Upper lobe of right lung (tissue), 1 donor: ENCODE measurements at places on chromosomes 12 and 14.

- no peak for DNase-seq
These were observed 33.4 kb upstream of the HSPB8 start for GRCh38 chr12:119145367-119145766.

DNA sequence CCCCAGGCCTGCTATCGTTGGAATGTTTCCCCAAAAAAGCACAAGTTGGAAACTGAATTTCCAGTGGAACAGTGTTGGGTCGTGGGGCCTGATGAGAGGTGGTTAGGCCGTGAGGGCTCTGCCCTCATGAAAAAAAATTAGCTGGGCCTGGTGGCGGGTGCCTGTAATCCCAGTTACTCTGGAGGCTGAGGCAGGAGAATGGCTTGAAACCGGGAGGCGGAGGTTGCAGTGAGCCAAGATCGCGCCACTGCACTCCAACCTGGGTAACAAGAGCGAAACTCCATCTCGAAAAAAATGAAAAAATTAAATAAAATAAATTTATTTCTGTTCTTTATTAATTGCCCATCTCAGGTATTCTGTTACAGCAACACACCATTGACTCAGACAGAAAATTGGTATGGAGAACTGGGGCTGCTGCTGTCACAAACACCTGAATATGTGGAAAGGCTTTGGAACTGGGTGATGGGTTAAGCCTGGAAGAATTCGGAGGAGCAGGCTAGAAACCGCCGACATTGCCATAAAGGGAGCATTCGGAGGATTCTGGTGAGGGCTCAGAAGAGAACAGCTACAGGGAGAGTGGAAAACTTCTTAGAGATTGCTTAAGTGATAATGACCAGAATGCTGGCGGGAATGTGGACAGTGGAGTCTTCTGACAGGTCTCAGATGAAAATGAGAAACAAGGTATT, 17.1 kb upstream of the RCOR1 start:
- DNase-seq: no peak

GRCh38 chr14:104081951-104082464, 3.5 kb upstream of the ASPG start:
- DNase-seq: no peak

DNA sequence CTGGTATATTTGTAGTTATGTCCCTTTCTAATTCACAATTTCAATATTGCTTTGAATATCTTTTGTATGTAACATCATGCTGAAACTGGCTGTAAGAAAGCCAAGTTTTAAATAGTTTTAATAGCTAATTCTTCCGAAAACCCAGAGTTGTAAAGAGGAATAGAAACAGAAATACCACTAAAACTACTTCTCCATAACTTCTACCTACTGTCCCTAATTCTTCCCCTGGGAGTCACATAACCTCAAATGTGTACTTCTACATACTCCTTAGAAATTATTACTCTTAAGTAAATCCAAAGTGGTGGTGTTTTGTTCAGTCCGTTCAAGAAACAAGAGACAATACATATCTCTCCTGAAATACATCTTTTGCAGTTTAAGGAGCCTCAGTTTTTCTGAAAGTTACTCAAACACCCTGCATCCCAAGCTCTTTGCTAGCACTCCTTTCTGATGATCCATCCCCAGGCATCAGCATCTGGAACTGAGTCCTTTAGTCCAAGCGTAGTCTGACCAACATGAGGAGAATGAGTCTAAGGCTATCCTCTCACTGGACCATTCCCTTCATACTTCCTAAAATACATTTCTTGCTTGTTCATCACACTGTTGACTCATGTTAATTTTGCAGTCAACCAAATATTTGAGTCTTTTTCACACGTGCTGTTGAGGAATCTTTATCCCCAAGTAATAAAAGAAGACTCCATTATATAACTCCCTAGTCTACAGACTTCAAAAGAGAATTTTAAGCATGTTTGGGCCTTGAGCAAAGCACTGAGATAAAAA, 214.3 kb upstream of the NUDT4 start:
- DNase-seq: no peak

GRCh38 chr12:64877363-64878004, 53.0 kb downstream of the TBC1D30 start:
- DNase-seq: no peak

DNA sequence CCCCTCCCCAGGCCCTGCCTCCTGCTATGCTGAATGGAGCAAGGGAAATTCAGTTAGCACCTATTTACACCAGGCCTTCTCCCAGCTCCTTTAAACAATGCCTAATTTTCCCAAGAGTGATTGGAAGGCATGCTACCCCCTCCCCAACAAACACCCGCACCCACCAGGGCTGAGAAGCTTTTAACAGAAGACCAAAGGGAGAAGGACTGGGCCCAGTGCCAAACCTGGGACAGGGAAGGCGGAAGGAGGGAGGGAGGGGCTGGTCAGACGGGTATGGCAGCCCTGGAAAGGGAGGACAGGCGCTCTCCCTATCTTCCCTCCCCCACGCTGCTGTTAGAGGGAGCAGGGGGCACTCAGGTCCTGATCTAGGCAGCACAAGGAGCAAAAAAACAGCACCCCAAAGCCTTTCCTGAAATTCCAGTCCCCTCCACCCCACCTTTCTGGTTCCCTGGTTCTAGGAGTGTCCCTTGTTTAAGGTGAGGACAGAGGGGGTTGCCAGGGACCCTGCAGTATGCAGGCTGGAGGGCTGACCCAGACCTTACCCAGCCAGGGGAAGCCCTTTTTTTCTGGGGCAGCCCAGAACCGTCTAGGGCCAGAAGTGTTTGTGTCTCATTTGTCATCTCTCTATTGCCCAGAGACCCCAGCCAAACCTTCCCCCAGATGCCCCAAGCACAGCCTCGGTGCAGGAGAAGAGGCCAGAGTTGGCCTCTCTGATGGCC, 2.4 kb upstream of the KRT8 start:
- peak; percentile 85 for DNase-seq

- no peak for DNase-seq
These were observed 117.2 kb upstream of the PMCH start for GRCh38 chr12:102314821-102315220.

DNA sequence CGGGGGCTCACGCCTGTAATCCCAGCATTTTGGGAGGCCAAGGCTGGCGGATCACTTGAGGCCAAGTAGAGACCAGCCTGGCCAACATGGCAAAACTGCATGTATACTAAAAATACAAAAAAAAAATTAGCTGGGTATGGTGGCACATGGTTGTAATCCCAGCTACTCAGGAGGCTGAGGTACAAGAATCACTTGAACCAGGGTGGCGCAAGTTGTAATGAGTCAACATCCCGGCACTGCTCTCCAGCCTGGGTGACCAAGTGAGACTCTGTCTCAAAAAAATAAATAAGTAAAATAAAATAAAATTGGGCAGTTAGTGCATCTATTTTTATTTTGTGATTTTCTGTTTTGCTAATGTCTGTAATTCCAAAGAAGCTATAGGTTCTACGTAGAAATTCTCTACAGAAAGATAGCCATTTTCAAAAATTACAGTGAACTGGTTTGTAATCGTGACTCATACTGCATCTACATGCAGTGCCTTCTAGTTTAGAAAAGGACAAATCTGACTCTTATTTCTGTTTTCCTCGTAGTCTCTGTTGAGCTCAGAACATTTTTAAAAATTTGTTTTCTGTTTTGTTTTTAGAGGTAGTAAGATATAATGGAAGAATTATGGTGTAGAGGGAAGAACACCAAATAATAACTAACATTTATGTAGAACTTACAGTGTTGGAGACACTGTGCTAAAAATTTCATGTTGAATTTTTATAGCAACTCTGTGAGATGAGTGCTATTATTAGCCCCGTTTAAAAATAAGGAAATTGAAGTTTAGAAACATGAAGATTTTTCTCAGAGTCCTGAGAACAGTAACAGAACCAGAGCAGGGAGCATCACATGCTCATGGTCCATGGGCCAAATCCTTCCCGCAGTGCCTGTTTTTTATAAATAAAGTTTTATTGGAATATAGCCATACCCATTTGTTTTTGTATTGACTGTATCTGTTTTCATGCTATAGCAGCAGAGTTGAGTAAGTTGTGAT, 201.2 kb downstream of the SYNE2 start:
- DNase-seq: no peak

GRCh38 chr14:103512701-103513611, 9.7 kb downstream of the CKB start:
- DNase-seq: peak; percentile 88

- DNase-seq: no peak
These were observed 208.6 kb upstream of the CDKN3 start for GRCh38 chr14:54188064-54188666.

- no peak for DNase-seq
These were observed 36.6 kb downstream of the DHX37 start for GRCh38 chr12:124952295-124952694.

DNA sequence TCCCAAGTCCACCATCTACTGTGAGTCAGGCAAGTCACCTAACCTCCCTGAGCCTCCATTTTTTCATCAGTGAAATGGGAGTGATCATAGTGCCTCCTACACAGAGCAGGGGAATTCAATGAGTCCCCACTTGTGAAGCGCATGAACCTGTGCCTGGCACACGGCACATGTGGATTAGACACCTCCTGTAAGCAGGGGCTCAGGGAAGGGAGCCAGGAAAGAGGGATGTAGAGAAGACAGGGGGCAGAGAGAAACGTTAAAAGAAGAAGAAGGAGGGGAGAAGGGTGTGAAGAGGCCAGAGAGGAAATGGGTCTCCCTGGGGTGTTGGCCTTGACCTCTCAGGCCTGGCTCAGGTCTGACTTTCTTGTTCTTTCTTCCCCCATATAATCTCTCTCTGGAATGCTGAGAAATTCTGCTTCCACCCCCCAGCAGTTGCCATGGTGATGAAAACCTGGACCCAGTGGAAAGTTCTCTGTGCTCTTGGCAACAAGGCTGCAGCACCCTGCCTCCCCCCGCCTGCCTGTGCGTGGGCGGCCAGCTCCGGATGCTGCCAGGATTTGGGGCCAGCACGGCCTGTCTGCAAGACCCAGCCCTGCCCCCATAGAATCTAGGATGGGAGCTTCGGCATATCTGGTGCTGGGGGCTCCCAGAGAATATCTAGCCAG, 94.5 kb downstream of the CALM1 start:
- DNase-seq: no peak

GRCh38 chr12:91854725-91855124, 290.9 kb downstream of the BTG1 start:
- no peak for DNase-seq

- no peak for DNase-seq
These were observed 840.3 kb downstream of the GALC start for GRCh38 chr14:87152693-87153092.

GRCh38 chr14:22666203-22666893, 22.2 kb upstream of the OR6J1 start:
- no peak for DNase-seq

GRCh38 chr14:67514650-67515385, 18.3 kb upstream of the PLEKHH1 start:
- DNase-seq: peak; percentile 76

GRCh38 chr12:61717986-61718385, 542.2 kb upstream of the USP15 start:
- no peak for DNase-seq

DNA sequence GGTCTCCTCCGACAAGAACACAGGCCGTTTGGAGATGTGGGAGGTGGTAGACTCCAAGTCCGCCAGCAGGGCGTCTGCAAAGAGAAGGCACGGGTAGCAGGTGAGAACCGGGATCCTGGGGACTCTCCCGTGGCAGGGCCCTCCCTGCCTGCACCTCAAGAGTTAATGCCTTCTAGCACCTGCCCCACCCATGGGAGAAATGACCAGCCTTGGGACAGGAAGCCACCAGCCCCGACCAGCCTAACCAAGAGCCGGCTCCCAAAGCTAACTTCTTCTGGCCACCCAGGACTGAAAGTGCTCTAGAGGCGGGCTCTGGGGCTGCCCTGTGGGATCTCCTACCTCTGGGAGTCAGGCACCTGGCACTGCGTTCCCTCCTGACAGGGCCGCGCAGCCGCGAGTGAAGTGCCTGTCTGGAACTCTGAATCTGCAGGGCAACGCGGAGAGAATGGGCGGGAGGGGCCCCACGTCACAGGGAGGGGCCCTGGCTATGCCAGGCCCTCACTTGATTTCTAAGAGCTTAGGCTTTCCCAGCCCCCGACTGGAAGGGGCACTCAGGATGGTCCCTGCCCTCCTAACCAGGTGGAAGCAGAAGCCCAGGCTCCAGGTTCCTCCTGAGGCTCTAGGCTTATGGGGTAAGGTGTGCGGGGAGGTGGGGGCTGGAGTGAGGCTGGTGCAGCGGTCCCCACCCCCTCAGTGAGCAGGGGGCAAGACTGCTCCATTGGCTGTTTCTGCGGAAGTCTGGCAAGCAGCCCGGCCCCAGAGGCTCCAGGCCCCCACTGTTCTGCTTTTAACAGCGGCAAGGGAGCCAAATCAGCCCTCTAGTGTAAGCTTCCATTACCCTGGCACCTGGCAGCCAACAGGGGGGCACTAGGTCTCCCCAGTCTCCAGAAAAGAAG, 23.6 kb upstream of the RPLP0 start:
- DNase-seq: peak; percentile 93

- DNase-seq: peak; percentile 67
These were observed 76.8 kb downstream of the HSD17B6 start for GRCh38 chr12:56839915-56840325.

DNA sequence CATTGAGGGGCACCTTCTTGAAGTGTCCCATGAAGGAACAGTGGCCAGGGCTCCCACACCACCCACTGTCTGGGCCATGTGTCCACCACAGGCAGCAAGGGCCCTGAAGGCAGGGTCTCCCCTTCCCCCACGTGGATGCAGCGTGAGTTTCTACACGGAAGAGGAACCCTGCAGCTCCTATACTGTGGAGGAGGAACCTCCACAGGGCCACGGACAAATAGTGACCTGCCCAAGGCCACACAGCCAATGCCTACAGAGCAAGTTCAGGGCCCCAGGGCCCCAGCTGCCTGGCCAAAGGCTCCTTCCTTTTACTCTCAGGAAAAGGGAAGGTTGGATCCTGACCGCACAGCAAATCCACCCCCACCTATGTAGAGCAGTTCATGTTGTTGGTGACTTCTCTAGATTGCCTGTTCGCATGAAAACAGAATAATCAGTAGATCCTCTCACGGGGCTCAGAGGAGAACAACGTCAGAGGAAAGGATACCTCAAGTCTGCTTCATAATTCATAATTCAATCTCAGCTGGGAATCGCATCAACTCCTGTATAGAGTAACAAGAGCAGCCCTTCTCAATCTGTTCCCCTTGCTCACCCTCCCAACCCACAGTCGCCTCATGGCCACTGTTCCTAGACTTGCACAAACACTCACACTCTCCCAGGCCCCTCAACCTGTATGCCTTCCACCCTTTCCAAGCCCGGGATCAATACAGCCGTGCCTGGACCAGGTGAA, 11.1 kb upstream of the KRT73 start:
- no peak for DNase-seq

GRCh38 chr12:80443974-80444666, at the start of gene PTPRQ:
TSS of gene PTPRQ (plus strand) at chr12:80444235. CDS start at chr12:80444346, 111 bp downstream.
- no peak for DNase-seq
